ENCODE measurements at places on chromosomes 3 and 15.

DNA sequence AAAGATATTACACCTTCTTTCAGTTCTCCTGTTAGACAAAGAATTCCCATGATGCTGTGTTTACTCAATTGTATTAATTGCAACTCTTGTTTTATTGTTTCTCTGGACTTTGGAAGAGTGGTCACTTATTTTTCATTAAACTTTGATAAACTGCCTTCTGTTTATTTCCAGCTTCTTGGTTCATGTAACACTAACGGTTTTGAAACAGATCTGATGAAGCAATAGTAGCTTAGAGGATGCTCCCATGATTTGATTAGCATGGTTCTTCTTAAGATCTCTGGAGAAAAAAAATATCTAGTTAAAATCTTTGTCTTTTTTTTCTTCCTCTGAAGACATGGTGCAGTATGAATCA lies 90.1 kb downstream of the FNDC3B start:
- DNase-seq = no peak

DNA sequence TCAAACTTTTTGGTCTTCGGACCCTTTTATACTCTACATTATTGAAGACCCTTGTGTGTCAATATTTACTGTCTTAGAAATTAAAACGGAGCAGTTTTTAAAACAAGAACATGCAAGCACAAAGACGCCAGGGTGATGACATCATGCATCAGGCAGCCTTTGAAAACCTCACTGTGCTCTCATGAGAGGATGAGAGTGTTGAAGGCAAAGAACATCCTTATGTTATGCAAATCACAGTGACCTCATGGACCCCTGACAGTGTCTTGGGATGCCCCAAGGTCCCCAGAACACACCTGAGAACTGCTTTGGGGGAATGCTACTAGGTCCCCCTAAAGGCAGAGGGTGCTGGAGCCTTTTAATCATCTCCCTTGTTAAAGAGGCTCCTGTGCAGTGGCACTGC lies 51.6 kb downstream of the CHDH start:
- DNase-seq = no peak

GRCh38 chr15:46576646-46577395 lies 942.0 kb downstream of the SQOR start:
- DNase-seq = no peak

DNA sequence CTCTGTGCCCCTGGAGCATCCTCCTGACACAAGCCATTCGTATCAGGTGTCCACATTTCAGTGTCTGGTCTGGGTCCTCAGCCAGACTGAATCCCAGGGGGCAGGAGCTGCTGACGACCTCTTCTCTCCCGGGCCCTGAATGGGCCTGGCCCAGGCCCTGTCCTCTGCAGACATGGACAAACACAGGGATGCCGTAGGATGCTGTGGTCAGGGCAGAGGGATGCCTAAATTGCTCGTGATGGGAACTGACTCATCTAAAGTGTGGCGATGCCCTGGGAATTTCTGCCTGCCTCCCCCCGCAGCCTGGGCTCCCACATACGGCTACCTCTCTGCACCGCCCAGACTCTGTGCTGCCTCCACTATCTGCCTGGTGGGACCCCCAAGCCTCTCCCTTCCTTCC lies 58.5 kb upstream of the CTSH start:
- no peak for DNase-seq

DNA sequence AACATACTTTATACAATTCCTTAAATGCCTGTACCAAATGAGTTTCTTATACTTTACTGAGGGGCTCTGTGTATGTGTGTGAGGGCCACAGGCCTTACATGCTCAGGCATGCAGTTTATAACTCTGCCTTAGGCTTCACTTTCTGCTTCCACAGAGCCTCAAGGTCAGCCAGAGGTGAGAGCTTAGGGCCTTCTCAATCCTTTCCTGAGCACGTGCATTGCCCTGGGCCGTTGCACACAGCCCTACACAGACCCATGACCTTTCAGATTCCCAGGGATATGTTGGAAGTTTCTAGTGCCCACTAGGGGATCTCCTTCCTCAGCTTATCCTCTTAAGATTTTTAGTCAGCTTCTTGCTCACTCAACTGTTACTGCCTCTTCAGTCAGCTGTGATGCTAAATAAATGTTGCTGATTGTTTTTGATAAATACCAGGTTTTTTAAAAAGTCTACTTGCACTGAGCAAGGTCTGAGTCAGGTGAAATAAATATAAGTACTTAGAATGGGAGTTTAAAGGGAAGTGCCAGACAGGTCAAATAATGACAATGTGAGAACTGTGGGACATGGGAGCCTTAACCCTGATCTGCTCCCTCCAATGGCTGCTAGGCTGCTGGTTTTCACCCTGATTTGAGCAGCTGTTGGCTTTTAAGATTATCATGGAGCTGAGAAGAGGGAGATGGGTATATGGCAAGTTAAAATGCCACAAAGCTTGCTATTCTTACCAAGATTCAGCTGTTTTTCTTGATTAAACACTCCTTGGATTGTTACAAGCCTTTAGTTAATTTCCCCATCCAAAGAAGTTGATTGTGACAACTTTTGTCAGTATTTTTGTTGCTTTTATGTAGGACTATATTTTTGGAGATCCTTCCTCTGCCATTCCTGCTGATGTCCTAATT lies 169.5 kb downstream of the PLD1 start:
- DNase-seq = no peak

- no peak for DNase-seq
These were observed 75.0 kb downstream of the PEX5L start for GRCh38 chr3:179961703-179962078.

DNA sequence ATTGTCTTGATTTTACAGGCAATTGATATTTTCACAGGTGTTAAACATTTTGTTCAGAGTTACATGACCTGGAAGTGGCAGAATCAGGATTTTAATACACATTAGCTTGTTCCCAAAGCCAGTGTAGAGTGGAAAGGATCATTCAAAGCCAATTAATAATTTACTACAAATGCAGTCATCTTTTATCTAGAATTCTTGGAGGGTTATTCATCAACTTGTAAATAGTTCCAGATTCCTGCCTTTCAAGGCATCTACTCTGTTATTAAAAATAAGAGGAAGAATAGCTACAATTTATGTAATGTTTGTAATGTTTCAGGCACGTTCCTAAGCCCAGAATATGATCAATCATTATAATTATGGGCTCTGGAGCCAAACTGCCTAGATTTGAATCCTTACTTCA lies 358.5 kb downstream of the ZNF385D start:
- no peak for DNase-seq

GRCh38 chr3:152379415-152380042 lies 110.8 kb downstream of the MBNL1 start:
- DNase-seq = no peak

GRCh38 chr3:45425237-45425933 lies 37.0 kb downstream of the LARS2 start:
- no peak for DNase-seq

GRCh38 chr3:43031485-43031884 lies 52.4 kb downstream of the GASK1A start:
- no peak for DNase-seq

DNA sequence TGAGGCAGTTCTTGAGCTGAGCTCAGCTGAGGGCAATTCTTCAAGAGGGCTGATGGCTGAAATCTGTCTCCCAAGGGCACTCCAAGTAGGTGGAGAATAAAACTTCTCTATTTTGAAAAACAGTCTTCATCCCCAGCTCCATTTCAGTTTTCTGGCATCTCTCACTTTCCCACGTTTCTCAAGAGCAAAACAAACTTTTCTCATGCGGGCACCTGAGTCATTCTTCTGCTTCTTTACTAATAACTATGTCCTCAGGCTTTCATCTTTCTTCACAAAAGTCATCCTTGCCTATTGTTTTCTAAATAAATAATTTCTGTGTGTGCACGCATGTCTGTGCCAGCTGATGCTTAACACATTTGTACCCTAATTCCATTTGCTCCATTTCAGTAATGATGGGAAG lies 96.1 kb upstream of the NUDT16 start:
- DNase-seq = no peak

DNA sequence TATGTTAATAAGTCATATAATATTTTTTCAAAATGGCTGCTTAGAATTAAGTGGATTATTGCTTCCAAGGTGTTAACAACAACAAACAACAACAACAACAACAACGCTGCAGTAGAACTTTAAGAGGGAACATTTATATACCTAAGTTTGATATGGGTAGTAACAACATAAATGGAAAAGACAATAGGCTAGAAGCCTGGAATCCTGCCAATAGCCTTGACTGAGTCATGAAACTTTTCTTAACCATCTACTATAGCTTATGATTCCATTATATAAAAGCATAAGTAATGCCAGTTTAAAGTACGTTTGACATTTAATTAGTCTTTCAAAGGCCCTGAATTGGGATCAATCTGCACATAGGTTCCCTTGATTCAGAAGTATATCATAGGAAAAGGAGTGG lies 31.2 kb downstream of the SATB1 start:
- no peak for DNase-seq

GRCh38 chr3:194886836-194887235 lies 201.2 kb downstream of the FAM43A start:
- DNase-seq = no peak

DNA sequence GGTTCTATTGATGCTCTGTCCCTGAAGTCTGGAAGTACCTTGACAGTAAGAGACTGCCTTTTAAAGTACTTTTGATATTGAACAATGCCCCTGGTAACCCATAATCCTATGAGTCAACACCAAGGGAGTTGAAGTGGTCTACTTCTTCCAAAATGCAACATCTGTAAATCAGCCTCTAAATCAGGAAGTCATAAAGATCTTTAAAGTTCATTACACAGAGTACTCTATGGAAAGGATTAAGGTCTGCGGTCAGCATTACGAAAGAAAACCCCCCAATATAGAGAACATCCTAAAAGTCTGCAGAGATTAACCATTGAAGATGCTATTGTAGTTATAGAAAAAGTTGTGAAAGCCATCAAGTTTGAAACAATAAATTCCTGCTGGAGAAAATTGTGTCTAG lies 52.7 kb upstream of the CMC1 start:
- no peak for DNase-seq

GRCh38 chr3:181839916-181840297 lies 128.2 kb downstream of the SOX2 start:
- no peak for DNase-seq

DNA sequence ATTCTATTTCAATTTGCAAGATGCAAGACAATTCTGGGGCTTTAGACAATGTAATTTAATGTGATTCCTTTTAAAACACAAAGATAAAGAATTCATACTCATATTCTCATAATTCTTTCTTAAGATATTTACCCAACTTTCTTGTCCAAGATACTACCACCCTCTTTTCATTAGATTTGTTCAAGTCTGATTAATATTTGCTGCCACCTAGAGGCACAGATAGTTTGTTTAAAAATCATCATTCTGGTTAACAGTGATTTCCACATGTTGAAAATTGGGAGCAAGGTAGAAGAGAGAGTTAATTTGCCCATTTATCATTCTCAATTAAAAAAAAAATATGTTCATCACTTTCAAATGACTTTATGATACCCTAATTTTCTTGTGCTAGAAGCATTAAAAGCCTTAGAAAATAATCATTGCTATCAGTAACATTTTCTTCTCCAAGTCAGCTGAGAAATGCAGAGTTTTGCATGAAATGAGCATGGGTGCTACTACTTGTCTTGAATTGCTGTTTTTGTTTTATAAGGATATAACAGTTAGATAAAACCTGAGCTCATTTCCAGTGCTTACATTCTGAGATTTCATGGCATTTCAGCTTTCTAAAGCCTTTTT lies 11.6 kb downstream of the TAMM41 start:
- no peak for DNase-seq

DNA sequence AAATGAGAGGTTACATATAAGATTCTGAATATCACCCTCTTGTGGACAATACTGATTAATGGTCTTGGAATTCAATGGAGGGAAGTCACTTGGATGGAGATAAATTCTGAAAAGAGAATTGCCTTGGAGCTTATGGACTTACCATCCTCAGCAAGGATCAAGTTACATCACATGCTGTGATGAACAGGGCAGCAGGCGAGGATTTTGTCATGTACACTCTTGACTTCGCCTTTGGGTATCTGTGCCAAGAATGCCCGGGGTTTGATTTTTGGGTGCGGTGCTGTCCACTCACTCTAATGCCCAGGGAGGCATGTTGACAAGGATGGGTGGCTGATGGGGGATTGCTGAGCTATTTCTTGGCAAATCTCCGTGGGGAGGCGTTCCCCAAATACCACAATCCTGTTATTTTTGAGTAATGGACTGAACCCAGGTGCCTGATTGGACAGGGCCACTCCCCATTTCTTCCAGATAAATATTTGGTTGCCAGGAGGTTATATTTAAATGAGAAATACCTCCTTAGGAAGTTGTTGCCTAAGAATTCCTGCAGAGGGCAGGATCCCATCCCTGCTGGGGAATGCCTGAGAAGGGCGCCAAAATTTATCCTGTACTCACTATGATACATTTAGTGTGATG lies 96.3 kb downstream of the TPRG1 start:
- DNase-seq = no peak

- no peak for DNase-seq
These were observed 32.6 kb downstream of the ETFA start for GRCh38 chr15:76278651-76279050.

- no peak for DNase-seq
These were observed 1.3 kb downstream of the CTNNB1 start for GRCh38 chr3:41200669-41201021.

DNA sequence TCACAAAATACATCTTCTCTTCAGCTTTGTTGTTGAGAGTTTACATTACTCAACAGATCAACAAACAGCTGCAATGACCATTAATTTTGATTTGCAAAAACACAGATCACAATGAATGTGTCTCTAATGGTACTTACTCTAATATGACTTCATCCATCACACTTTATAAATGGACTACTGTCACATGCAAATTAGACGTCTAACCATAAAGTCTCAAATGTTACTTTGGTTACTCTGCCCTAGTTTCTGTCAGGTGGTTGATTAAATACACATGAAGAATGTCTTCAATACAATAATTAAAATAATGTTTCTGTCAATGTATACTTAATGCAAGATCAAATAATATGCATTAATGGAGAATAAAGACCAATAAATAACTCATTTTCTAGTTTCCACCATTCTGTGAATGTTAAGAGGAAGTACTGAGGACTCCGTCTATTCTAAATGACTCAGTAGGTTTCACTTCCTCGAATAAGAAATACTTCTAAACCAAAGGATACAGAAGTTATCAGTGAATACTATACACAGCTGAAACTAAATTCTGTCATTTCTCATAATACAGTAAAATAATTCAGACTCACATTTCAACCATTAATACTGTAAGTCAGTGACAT lies 145.8 kb downstream of the CBLB start:
- DNase-seq = no peak

- no peak for DNase-seq
These were observed 64.2 kb downstream of the MAGI1 start for GRCh38 chr3:65974509-65974908.

DNA sequence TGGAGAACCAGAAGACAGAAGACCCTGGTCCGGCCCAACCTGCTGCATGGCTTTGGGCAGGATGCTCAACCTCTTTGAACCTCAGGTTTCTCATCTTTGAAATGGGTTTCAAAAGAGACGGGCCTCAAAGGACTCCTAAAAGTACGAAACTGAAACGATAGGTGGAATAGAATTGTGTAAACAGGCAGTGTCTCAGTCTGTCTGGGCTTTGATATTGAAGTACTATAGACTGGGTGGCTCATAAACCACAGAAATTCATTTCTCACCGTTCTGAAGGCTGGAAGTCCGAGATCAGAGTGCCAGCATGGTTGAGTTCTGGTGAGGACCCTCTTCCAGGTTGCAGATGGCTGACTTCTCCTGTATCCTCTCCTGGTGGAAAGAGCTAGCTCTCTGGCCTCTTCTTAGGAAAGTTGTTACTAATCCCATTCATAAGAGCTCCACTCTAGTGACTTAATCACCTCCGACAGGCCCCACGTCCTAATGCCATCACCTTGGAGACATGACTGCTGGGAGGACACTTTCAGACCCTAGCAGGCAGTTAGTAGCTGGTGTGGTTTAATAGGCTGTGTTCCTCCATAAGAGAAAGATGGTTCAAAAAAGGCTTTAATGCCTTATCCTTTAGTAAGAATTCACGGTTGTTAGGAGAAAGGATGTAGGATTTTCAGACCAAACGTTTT lies 35.7 kb downstream of the SSUH2 start:
- DNase-seq = no peak
